ENCODE measurements at places on chromosomes 5 and 9.

- no peak for ATAC-seq
Observed at GRCh38 chr9:109452761-109453160, 45.3 kb downstream of the PTPN3 start.

DNA sequence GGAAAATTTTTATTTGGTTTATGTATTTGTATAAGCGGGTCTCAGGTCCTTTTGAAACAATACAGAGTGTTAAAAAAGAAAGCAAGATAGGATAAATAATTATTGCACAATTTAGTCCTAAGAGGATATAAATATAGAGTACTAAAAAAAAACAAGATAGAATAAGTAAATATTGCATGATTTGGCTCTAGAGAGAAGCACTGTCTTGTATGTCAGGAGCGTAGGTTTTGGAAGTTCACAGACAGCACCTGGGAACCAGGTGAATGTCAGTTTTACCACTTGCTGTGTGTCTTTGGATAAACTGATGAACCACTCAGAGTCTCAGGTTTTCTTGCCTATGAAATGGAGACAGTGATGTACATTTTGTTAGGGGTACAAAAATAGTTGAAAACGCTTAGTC is 266.2 kb upstream of the ADAMTSL1 start:
- ATAC-seq, result no peak

DNA sequence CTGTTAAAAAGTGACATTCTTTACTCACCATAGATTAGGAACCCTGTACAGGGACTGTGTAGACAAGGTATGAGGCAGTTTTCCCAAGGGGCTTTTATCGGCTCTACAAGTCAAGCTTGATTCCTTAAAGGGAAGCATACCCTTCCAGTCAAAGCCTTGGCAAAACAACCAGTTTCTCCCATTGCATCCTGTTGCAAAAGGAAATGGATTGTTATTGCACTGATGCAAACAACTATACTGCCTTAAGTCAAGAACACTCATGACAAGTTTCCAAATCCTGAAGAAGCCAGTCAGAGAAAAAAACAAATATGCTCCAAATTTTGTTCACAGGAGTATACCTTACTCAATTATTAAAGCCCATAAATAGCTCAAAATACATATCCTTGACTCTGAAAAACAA is 67.5 kb downstream of the RGMB start:
- ATAC-seq, result no peak

GRCh38 chr5:82167372-82167935 is 110.7 kb downstream of the RPS23 start:
- ATAC-seq, result no peak

- peak; percentile 2 for ATAC-seq
Observed at GRCh38 chr9:137606005-137606621, 627 bp downstream of the ARRDC1 start.

GRCh38 chr5:92050970-92051369 is 667.9 kb upstream of the ARRDC3 start:
- no peak for ATAC-seq

DNA sequence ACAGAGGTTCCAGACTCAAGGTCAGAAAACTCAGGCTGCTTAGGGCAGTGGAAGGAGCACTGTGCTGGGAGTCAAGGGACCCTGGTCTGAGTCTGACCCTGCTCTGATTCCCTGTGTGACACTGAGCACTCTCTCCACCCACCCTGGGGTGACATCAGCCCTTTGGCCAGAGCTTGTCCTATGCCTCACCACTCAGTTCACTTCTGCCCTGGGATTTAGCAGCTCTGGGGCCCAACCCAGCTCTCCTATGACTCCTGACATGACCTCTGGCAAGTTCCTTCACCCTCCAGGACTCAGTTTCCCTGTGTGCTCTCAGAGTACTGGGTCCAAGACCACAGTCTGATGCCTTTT is 63.9 kb downstream of the FAM114A2 start:
- ATAC-seq, result no peak

GRCh38 chr5:74413403-74414048 is 227.0 kb downstream of the ENC1 start:
- no peak for ATAC-seq

- ATAC-seq, result no peak
Observed at GRCh38 chr5:34459908-34460307, 196.2 kb upstream of the RAI14 start.

DNA sequence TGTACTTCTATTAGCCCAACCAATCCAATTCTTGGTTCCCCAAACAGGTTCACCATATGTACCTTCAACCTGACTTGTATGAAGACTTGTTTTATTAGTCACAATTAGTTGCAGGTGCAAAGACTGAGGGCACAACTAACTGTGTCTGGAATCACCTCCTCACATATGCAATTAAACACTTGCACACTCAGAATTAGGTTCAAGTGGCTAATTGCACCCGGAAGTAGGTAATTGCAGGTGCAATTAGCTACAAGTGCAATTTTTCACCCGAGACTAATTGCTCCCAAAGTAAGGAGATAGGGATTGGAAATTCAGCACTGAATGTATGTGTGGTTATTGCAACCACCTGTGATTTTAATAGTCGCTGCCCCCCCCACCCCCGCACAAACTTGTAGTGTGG is 338.9 kb downstream of the ZSWIM6 start:
- no peak for ATAC-seq

- ATAC-seq, result no peak
Observed at GRCh38 chr9:133102190-133103021, 18.6 kb downstream of the RALGDS start.

- ATAC-seq, result peak; percentile 52
Observed at GRCh38 chr9:3398232-3398648, 127.6 kb downstream of the RFX3 start.

GRCh38 chr9:98892288-98892687 is 51.4 kb upstream of the COL15A1 start:
- ATAC-seq, result no peak

GRCh38 chr5:122354293-122354692 is 42.3 kb downstream of the SNCAIP start:
- ATAC-seq, result no peak

GRCh38 chr5:132364319-132364718 is 5.2 kb upstream of the SLC22A5 start:
- ATAC-seq, result no peak

DNA sequence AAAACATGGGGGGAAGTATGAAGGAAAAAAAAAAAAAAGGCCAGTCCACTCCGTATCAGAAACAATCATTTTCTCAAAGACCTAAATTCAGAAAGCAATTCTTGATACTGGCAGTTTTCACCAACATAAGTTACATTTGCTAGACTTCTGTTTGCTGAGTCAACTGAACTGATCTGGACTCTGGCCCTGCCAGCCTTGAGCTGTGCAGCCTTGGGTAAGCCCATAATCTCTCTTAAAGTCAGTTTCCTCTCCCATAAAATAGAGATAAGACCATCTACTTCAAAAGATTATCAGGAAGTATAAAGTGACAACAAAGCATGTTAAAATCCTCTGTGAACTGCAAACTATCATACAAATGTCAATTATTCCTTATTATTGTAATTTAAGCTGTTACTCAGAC is 106.8 kb downstream of the MAPKAP1 start:
- no peak for ATAC-seq

- no peak for ATAC-seq
Observed at GRCh38 chr9:127561491-127562278, 50.4 kb upstream of the STXBP1 start.

DNA sequence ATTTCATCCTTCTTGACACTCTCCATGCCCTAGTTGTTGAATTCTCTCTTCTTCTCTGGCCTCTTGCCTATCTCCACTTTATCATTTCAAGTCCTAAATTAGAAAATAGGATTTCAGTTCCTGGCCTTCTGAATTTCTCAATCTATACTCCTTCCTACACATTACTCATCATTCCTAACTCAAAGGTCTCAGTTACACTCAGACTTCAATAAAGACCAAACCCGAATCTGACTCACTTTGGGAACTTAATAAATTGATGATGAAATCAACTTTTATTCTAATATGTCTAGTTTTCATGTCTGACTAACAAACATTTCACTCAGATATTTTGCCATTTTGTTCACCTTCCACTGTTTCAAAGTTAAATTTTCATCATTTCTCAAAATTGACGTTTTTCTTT is 113.6 kb upstream of the TSLP start:
- ATAC-seq, result no peak

DNA sequence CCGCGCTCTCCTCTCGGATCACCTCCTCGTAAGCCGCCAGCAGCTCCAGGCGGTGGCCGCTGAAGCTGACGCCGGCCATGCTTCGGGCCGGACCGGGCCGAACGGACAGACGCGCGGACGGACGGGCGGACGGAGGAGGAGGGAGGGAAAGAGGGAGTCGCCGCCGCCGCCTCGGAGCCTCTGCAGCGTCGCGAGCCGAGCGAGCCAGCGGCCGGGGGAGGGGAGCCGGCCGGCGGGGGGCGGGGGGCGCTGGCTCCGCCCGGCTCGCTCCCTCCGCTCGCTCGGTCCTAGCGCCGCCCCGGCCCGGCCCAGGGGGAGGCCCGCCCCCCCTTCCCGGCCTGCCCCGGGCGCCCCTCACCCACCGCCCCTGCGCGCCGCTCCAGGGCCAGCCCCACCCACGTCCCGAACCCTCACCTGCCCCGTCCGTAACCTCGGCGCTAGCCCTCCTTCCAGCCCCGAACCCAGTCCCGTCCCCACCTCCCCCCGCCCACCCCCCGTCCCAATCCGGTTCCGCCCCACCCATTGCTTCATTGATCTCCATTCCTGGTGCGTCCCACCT is at the start of gene DBN1:
DBN1 (minus strand) TSS at position 192 of the 559 bp plus-strand sequence; CDS start at position 79, 113 bp downstream.
- ATAC-seq, result peak; percentile 14

DNA sequence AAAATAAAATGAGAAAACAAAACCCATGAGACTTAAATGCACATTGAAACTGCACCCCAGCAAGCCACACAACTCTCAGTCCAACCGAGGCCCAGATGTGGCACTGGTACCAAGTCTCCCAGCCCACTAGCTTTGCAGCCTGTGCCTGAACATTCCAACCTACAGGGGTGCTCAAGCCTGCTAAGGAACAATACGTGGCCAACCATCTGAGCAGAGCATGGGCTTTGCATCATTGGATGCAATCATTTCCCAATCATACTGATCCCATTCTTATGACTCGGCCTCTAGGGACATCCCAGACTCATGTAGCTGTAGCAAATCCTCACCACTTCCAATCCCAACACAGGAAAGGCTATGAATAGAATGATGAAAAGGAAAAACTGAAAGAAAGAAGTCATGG is 297.2 kb downstream of the SPOCK1 start:
- no peak for ATAC-seq

DNA sequence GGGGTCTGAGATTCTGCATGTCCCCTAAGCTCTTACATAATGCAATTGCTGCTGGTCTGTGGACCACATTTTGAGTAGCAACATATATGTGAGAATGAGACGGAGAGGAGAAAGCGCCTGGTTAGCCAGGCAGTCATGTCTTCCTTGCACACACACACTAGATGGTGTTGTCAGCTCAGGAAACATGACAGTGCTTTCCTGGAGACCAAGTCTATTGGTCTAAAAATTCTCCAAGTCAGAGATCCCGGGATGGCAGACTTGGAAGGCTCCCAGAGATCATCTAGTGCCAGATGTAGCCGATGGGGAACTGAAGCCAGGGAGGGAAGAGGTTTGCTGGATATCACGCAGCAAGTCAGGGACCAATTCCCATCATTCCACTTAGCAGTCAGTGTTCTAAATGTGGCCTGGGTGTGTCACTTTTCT is 53.4 kb downstream of the GALNT12 start:
- no peak for ATAC-seq

DNA sequence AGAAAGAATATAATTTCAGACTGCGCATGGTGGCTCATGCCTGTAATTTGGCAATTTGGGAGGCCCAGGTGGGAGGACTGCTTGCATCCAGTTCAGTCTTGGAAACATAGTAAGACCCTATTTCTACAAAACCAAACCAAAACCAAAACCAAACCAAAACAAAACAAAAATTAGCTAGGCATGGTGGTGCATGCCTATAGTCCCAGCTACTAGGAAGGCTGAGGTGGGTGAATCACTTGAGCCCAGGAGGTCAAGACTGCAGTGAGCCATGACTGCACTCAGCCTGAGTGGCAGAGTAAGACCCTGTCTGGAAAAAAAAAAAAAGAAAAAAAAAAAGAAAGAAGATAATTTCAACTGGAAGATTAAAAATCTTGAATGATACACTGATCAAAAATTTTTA is 137.0 kb upstream of the ACOT12 start:
- no peak for ATAC-seq

GRCh38 chr5:174911118-174911517 is 186.7 kb downstream of the MSX2 start:
- no peak for ATAC-seq

DNA sequence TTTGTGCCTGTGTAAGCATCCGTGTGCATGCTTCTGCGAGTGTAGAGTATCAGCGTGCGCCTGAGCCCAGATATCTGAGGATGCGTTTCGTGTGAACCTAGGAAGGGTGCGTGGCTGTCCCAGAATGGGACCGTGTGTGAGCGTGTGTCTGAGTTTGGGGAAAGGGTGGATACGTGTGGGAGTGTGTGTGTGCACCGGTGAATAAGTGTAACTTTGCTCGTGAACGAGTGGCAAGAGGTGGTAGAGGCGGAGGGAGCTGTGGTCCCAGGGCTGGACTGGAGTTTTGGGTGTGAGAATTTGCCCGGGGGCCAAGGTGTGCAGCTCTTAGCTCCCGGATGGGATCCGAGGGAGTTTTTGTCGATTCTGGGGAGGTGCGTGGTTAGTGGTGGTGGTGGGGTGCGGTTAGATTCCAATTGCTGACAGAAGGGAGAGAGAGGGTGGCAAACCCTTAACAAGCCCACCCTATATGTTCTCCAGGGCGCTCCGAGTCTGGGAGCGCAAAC is 686 bp upstream of the COL27A1 start:
- no peak for ATAC-seq

- no peak for ATAC-seq
Observed at GRCh38 chr9:114059047-114059803, 18.9 kb downstream of the AMBP start.

DNA sequence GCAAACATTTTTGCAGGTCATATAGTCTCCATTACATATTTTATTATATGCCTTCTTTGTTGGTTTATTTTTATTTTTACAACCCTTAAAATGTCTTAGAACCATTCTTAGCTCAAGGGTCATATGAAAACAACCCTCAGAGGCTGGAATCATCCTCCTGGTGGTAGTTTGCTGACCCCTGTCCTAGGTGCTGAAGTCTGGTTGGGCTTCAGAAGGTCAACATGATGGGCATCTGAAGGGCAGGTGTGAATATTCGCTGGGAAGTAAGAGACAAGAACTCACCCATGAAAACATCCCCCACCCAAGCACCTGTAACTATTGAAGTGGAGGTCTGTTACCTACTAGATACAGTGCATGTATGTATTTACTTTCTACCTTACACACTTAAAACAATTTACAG is 75.4 kb downstream of the OSMR start:
- ATAC-seq, result no peak

- no peak for ATAC-seq
Observed at GRCh38 chr5:939368-939767, 46.7 kb downstream of the TRIP13 start.

DNA sequence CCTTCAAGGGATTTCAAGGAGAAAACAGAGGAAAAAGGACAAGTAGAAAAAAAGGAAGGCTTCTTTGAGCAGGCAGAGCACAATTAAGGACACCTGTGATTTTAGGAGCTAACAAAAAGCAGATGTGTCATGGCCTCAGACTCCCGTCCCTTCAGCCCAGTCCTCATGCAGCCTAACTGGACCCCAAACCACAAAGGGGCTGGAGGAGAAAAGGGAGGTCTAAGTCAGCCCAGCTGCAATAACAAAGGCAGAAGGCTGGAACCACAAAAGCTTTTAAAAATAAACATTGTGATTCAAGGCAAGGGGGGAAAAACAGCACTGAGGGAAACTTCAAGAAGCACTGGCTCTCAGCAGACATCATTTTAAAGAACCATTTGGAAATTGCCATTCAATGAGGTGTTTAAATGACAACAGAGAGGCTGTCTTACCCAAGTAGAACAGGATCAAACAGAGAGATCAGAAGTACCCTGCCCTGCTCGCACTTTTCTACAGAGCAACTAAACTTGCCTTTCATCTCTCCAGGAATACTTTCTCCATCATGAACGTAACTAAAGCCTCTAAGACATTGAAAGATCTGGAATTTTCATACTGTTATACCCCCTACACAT is 89.3 kb downstream of the SEMA5A start:
- ATAC-seq, result no peak

Measured in activated CD4-positive, CD25-positive, alpha-beta regulatory T cell treated with anti-CD3 and anti-CD28 coated beads, Interleukin-2, amount 50 U/mL, for 24 hours (primary cell).